PC-9 (cell line): ENCODE measurements at places on chromosomes 1 and 21. TPM values are rescaled to one million over a fixed set of nuclear protein-coding genes. Genes with fewer than 3 reads are reported as not detected.

SLFNL1 gene
- total RNA-seq = 0.35 and 0.41 TPM in 2 replicates

ZYG11A gene
- 9.7 and 11.5 TPM in 2 replicates for total RNA-seq

OR2G6 gene
- not detected in 2 replicates for total RNA-seq

ASTN1 gene
- total RNA-seq = not detected in 2 replicates

AGT gene
- not detected in 2 replicates for total RNA-seq

CFAP141 gene
- not detected in 2 replicates for total RNA-seq

VWA5B1 gene
- total RNA-seq = not detected in 2 replicates

TSPEAR gene
- not detected in 2 replicates for total RNA-seq

SLC30A2 gene
- total RNA-seq = not detected in 2 replicates

KIF17 gene
- total RNA-seq = 1.2 and 1.7 TPM in 2 replicates

CSTB gene
- 88.5 and 136 TPM in 2 replicates for total RNA-seq

GRCh38 chr1:168709405-168710363 is 19.3 kb downstream of the DPT start:
- peak; percentile 50 for DNase-seq

- no peak for DNase-seq
Measured at GRCh38 chr1:77036560-77036959, 169.3 kb downstream of the ST6GALNAC5 start.

GRCh38 chr1:1599030-1599934 is 653 bp downstream of the FNDC10 start:
- DNase-seq = no peak

- DNase-seq = no peak
Measured at GRCh38 chr1:939511-940106, 15.9 kb downstream of the SAMD11 start.

DNA sequence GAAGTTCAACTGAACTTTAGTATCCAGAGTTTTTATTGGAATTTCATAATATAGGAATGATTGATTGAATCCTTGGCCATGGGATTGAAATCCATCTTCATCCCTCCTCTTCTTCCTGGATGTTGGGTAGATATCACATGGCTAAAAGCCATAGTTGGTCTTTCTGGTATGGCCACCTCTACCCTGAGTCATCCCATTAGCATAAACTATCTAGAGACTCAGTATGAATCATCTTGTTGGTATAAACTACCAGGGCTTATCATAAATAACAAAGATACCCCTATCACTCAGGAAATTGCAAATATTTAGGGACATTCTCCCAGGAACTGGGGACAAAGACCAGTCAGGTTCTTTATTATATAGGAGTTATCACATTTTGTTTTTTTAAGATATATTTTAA is 21.2 kb upstream of the ZP4 start:
- DNase-seq = no peak

- DNase-seq = no peak
Measured at GRCh38 chr1:83620016-83620415, 378.9 kb downstream of the TTLL7 start.

- DNase-seq = peak; percentile 60
Measured at GRCh38 chr1:35557118-35557610, at the start of gene KIAA0319L. Gene KIAA0319L, minus strand, starts transcription at chr1:35557403. Its CDS starts 2,912 bp downstream, at chr1:35554491.

DNA sequence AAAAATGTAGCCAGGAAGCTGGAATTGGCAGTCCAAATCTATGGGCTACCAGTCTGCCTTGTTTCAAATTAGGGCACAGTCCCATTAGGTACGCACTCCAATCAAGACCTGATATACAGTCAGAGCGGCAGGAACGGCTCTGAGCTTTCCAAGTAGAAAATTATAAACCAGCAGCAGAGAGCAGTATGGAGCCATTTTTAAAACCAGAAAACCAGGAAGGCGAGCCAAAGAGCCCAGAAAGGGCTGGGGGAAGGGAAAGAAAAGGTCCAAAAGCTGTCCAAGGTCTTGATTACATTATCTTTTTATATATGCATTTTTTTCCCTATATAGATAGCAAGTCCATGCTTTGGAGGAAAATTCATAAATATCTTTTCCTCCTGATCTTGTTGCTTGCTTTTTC is 719.0 kb downstream of the RWDD3 start:
- DNase-seq = no peak

DNA sequence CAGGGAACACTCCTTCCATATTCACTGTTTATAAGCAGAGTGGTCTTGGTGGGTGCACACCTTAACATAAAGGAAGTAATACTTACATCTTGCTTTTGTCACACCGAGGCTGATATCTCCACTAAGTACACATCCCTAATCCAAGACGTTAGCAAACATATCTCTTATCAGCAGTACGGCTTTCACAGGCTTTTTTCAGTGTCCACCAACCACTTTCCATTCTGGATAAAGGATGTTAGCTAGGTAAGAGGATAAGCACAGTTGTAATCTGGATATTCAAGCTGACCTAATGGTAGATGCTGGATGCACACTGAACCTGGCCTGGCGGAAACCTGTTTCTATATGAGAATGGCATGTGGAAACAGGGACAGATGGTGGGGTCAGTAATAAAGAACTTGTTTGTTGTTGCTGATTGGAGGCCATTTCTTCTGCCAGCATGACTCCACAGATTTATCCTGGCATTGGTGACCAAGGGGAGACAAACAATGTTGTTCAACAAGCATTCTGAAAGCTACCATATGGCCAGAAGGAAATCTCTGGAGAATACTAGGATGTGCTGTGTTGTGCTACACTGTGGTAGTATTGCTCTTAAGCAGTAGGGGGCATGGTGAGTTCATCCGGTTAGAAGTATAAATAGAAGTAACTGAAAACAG is 416.4 kb downstream of the PTBP2 start:
- peak; percentile 10 for DNase-seq

DNA sequence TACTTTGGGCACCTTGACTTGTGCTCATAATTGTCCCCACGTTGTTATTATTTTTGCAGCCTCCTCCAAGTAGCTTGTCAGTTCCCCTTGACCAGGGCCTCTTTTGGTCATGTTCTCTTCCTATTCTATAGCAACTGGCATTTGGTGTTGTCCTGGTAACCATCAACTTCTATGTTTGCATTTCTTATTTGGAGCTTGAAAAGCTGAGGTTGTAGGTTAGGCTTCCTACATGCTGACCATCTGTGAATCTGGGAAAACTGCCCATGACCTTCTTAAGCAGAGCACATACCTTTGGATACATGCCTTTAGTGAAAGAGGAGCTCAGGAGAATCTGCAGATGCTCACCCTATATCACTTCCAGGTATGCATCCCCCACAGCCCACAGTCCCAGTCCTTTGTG is 160.8 kb downstream of the HHAT start:
- no peak for DNase-seq

DNA sequence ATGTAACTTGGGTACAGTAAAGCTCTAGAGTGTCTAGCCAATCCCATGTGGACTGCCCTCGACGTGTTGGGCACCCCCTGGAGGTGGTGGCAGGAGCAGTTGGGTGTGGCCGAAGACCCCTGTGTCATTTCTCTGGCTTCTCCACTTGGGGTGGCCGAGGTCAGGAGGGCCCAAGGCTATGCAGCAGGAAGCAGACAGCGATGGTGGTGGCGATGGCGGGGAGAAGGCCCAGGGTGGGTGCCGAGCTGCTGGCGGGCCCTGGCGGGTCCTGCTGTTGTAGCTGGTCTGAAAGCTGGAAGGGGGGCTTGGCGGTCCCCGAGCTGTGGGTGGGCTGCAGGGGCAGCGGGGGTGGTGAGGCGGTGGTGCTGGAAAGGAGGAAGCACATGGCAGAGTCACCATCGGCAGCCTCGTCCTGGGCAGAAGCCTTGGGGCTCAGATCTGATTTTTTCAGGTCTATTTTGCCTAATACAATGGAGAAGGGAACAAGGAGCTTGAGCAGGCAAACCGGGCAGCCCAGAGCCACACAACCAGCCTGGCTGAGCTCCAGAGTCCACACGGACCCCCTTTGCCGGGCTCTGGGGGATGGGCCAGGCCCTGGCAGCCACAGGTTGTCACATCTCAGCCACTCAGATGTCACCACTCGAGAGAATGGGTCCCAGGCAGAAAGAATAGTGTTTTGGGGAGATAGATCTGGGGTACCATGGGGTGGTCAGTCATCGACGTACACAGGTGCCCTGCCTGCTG is 231.3 kb downstream of the TRABD2B start:
- no peak for DNase-seq

DNA sequence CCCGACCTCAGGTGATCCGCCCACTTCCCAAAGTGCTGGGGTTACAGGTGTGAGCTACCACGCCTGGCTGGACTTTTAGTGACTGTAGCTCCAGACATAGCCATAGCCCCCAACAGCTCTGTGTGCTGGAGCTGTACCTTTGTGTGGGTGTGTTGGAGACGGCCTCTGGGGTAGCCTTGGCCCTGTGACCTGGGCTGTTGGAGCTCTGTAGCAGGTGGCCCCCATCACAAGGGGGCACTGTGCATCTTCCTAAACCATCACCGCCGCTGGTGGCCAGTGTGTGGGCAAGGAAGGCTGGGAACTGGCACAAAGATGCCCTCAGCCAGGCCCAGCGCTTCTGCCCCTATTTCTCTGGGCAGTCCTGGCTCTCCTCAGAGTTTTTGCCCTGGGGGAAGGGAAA is 38.4 kb upstream of the FOXO6 start:
- peak; percentile 60 for DNase-seq

GRCh38 chr1:84721152-84721551 is 30.9 kb upstream of the SSX2IP start:
- DNase-seq = no peak

DNA sequence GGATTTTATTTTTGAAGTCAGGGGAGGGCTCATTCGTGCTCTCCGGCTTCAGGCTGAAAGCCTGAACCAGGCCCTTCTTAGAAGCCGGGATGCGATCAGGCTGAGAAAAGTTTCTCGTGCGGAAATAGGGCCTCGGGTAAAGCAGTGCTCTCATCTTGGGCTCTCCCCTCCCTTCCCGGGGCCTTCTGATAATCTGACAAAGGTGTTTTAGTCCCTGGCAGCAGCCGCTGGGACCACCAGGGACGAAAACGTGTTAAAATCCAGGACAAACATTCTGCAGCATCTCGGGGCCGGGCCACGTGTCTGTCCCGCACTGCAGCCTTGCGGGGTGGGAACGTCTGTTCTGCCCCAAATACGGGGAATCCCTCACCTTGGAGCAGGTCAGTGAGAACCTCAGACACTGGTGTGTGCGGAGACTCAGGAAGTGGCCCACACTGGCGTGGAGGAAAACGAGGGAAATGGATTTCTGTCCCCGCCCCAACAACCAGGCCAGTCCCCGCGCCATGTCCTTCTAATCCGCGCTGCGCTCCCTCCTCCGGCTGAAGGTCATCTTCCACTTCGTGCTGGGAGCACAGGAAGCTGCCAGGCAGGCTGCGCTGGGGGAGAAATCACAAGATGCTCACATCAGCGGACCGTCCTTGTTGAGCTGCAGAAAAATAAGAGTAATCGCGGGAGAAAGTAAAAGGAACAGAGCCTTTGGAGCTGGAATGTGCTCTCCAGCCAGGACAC is 16.6 kb upstream of the AJAP1 start:
- DNase-seq = no peak

- no peak for DNase-seq
Measured at GRCh38 chr1:41286992-41287391, 44.9 kb upstream of the SCMH1 start.

DNA sequence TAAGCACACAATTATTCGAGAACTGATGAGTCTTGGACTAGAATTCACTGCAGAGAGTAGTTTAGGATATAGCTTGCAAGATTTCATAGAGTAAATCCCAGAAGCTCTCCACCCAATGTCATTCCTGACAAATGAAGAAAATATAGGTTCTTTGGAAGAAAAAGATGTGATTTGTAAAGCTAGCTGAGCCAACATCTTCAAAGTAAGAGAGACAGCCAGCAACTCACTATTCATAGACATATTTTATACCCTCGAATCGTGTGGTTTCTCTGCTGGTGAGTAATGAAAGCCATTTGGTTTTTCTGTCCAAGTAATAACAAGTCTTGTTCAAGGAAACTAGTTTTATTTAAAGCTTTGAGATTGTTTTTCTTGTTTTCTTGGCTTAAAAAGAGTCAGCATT is 165.7 kb upstream of the SYT6 start:
- DNase-seq = no peak

DNA sequence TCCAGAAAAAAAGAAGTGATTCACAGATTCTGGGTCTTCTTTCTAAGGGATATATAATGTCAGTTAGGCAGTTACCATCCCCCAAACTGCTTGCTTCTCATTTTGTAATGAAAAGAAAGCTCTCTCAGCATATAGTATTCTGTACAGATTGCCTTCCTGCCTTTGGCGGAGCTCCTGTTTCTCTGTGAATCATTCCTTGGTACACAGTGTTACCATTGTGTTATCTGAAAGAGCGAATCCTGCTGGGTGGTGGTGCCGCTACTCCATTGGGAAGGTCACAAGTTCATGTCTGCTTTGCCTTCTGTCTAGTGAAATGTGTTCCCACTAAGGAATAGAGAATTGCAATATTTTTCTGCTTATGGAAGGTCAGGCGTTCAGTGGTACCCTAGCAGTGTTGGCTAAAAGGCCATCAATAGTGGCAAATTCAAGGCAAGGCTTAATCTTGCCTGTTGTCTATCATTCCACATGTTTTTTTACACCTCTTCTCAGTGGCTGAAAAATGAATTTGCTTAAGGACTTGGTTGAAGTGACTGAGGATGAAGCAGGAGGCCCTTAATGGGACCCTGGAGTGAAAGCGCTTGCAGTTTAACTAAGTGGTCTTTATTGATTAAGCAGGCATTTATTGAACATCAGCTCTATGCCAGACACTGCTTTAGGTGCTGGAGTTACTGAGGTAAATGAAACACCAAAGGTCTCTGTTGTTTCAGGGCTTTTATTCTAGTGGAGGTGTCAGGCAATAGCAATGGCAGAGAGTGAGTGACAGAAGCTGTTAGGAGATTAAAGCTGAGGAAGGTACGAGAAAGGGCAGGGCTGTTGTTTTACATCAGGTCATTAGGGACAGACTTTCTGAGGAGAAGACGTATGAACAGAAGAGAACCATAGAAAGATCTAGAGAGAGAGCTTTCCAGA is 186.7 kb downstream of the PDE4B start:
- no peak for DNase-seq

DNA sequence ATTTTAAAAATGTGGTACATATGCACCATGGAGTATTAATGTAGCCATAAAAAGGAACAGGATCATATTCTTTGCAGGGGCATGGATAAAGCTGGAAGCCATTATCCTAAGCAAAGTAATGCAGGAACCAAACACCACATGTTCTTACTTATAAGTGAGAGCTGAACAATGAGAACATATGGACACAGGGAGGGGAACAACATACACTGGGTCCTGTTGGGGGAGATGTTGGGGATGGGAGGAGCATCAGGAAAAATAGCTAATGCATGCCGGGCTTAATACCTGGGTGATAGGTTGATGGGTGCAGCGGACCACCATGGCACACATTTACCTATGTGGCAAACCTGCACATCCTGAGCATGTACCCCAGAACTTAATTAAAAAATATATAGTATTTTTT is 352.5 kb upstream of the KAZN start:
- no peak for DNase-seq
